Activated T-helper 1 cell treated with anti-CD3 and anti-CD28 coated beads, Interleukin-12 subunit alpha, Interleukin-12 subunit beta, Interleukin-2, Interleukin-4 antibody, amounts not matched to agents 30 ng/mL and 10 ng/mL and 1 ng/mL, durations not matched to agents 14 hours and 24 hours and 36 hours (primary cell): ENCODE measurements at places on chromosomes 13 and 19. TPM values are rescaled to one million over a fixed set of nuclear protein-coding genes. Genes with fewer than 3 reads are reported as not detected.

The ZNF578 gene
- 0.05 and 0.07 TPM in 2 replicates for total RNA-seq

The SBSN gene
- not detected in 2 replicates for total RNA-seq

The PNMA8B gene
- total RNA-seq: not detected in 2 replicates

The SIAH3 gene
- 0.02 and 0.03 TPM in 2 replicates for total RNA-seq

The LILRB3 gene
- total RNA-seq: 0.67 and 0.78 TPM in 2 replicates

The RNF17 gene
- not detected in 2 replicates for total RNA-seq

The VSTM1 gene
- not detected in 2 replicates for total RNA-seq

The MAB21L1 gene
- total RNA-seq: not detected in 2 replicates

The ADGRE2 gene
- 1.3 and 2.2 TPM in 2 replicates for total RNA-seq

The CLEC4G gene
- not detected in 2 replicates for total RNA-seq

The IRGC gene
- not detected in 2 replicates for total RNA-seq

The CD33 gene
- total RNA-seq: 6.3 and 6.8 TPM in 2 replicates

The UBE2L5 gene
- total RNA-seq: not detected in 2 replicates

The ATP11A gene
- total RNA-seq: 90.4 and 97.8 TPM in 2 replicates
